A549 treated with DMSO at 1 μM for 4 hours (cell line): ENCODE measurements at places on chromosomes 11 and 22. TPM values are rescaled to one million over a fixed set of nuclear protein-coding genes. Genes with fewer than 3 reads are reported as not detected.

The C11orf42 gene
- total RNA-seq, result not detected in 5 replicates

The DERL3 gene
- total RNA-seq, result 0.43 to 0.69 TPM (median 0.47 TPM) in 5 replicates

The SDHD gene
- total RNA-seq, result 69.4 to 72.2 TPM (median 71.2 TPM) in 5 replicates

The OR5T3 gene
- not detected in 5 replicates for total RNA-seq

The KRTAP5-4 gene
- total RNA-seq, result not detected in 5 replicates

The TMEM45B gene
- 0.13 to 0.27 TPM (median 0.24 TPM) in 3 of 5 replicates, not detected in the others for total RNA-seq

The PDE3B gene
- total RNA-seq, result 2.2 to 3.2 TPM (median 2.5 TPM) in 5 replicates

The KIAA1671 gene
- total RNA-seq, result 7.9 to 11.0 TPM (median 10.5 TPM) in 5 replicates

The SYT9 gene
- total RNA-seq, result 0.13 to 0.25 TPM (median 0.17 TPM) in 5 replicates

The C1QTNF5 gene
- not detected in 5 replicates for total RNA-seq

The BACE1-AS gene
- total RNA-seq, result 1.4 to 2.4 TPM (median 2.4 TPM) in 5 replicates

The PDGFB gene
- total RNA-seq, result 3.5 to 4.7 TPM (median 4.3 TPM) in 5 replicates

The VWCE gene
- 0.38 to 0.77 TPM (median 0.57 TPM) in 5 replicates for total RNA-seq

The GGT5 gene
- 1.1 to 2.7 TPM (median 1.8 TPM) in 5 replicates for total RNA-seq

The RCOR2 gene
- total RNA-seq, result 0.96 to 1.3 TPM (median 1.00 TPM) in 5 replicates

The MS4A4A gene
- total RNA-seq, result not detected in 5 replicates

The KCNK4 gene
- total RNA-seq, result 0.06 to 0.07 TPM in 2 of 5 replicates, not detected in the others

The CD248 gene
- not detected in 5 replicates for total RNA-seq

The NLRP14 gene
- not detected in 5 replicates for total RNA-seq

The PKNOX2 gene
- 0.02 TPM in 1 of 5 replicates, not detected in the others for total RNA-seq
